Fibroblast of pulmonary artery (primary cell): ENCODE measurements at places on chromosomes 12 and 14.

DNA sequence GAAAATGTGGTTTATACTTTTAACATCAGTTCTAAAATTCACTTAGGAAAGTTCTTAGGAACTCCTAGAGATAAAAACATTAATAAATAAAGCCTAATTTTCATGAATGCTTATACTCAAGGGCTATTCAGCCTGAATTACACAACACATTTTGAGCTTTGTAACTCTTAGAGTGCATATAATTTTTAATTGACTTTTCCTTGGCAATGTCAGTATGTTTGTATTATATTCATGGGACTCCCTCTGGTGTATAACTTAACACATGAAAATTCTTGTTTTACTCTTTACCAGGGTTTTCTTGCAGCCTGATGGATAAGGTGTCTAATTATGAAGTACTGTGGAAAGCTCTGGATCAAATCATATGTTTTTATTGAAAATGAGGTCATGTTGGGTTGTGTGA lies 150.6 kb upstream of the HMGA2 start:
- peak; percentile 59 for DNase-seq

DNA sequence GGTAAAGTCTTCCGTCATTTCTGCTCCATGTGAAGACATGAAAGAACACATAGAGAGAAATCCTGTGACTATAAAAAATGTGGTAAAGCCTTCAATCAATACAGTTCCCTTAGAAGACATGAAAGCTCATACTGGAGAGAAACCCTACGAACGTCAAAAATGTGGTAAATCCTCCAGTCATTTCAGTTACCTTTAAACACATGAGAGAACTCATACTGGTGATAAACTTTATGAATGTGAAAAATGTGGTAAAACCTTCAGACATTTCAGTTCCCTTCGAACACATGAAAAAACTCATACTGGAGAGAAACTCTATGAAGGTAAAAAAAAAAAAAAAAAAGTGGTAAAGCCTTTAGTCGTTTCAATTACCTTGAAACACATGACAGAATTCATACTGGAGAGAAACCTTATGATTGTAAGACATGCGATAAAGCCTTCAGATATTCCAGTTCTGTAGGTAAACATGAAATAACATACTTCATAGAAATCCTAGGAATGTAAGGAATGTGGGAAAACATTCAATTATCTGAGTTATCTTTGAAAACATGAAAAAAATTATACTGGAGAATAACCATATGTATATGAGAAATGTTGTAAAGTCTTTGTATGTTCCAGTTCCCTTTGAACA lies 60.4 kb downstream of the MAP4K5 start:
- no peak for DNase-seq

DNA sequence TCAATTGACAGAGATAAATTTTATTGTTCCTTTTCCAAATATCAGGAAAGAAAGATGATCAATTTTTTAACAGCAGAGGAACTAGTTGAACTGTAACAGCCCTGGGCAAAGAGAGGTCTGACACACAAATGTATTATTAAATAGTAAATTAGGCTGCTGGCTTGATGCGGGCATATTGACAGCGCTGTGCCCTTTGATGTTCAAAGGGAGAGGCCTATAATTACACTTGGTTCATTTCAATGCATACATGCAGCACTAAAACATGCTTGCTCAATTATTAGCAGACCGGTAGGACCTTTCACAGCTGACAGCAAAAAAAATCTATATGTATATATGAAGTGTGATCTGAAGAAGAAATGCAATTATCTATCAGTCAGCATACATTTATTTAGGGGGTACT lies 219.8 kb downstream of the SLC2A13 start:
- no peak for DNase-seq

- no peak for DNase-seq
Measured at GRCh38 chr14:105447651-105448640, 26.7 kb upstream of the CRIP2 start.

DNA sequence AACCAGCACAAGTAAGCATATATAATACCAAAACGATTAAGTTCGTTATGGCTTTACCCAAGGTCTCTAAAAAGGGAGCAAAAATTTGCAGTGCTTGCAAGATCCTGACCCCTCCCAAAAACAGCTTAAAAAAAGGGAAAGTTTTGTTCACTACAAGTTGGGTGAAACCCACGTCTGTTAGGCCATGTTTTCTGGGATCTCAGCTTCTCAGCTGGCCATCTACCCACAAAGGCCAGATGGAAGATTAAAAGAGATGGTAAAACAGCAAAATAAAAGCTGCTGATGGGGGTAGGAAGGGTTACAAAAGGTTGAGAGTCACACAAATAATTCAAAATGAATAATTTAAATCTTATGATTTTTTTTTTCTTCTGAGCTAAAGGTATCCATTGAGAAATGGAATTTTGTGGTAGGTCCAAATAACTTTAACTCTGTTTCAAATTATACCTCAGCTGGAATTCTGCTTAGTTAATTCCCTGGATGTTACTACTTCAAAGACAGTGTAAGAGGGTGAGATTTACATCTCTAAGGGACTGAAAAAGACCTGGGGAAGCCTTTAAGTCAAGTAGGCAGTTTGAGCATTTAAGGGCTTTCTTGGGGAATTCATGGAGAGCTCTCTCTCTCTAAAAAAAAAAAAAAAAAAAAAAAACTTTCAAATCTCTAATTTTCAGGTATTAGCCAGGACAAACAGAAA lies 185.6 kb upstream of the NAV3 start:
- no peak for DNase-seq

DNA sequence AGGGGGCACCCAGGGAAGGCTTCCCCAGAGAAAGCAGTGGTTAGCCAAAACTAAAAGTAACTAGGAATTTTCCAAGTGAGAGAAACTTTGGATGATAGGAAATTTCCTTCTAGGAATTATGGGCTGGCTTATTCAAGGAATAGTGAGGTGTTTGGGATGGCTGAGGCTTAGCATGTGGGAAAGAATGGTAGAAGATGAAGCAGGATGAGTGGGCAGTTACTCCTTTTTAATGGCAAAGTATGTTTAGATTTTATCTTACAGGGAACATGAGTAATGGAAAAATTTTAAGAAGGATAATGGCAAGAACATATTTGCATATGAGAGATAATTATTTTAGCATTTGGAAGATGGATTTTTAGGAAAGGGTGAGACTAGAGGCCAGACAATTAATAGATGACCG lies 197.6 kb downstream of the SLC38A4 start:
- no peak for DNase-seq

GRCh38 chr14:76603713-76604112 lies 157.6 kb upstream of the VASH1 start:
- DNase-seq = no peak

- peak; percentile 64 for DNase-seq
Measured at GRCh38 chr12:64160021-64160710, 61.9 kb downstream of the KICS2 start.

DNA sequence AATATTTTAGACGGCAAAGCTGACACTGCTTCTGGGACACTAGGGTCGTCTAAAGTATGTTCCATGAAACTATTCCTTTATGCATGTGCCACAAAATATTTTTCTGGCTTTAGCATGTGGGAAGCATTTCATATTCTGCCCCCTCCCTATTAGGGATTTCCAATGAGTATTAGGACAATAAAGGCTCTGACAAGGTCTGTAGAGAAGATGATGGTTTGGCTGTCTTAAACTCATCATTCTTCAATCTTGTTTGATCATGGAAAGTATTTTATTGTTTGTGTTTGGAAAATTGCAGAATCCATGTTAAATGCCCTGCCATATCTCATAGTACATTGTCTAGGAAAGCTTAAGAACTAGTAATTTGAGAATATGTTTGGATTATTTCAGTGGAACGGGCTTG lies 22.8 kb downstream of the SERPINA1 start:
- no peak for DNase-seq

DNA sequence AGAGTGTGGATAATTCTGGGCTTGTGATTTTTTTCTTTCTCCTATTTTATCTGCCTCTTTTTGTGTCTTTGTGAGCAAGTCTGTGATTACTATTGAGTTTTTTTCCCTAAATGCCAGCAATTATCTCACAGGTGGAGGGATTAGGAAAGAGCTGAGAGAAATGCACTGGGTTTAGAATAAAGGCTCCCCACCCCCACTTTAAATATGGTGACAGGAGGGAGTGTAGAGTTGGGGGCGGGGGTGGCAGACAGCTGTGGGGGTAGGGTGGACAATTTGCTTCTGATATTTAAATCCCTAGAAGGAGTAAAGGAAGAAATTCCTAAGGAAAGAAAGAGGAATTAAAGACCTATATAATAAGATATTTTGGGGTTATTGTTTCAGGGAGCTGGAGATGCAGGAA lies 145.9 kb downstream of the NRXN3 start:
- no peak for DNase-seq

GRCh38 chr12:79895071-79895470 lies 39.8 kb downstream of the PPP1R12A start:
- no peak for DNase-seq

DNA sequence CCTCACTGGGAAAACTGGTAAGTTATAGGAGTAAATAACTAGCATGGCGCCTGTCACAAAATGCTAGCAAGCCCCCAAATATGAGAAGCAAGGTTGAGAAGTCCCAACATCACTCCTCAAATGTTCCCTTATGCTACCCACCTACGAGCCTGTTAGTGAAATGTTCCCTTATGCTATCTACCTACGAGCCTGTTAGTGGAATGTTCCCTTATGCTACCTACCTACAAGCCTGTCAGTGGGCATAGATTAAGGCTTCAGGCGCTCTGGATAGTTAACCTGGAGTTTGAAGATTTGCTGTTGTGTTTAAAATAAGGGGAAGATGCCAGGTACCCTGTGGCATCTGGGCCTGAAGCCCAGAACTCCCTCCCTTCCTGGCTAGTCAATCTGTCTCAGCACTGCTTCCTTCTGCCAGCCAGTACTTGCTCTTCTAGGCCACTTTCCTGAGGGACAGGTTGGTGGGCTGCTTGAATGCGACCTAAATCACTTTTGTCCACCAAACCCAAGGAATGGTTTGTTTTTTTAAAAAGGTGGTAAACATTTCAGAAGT lies 67.1 kb upstream of the SINHCAF start:
- no peak for DNase-seq

DNA sequence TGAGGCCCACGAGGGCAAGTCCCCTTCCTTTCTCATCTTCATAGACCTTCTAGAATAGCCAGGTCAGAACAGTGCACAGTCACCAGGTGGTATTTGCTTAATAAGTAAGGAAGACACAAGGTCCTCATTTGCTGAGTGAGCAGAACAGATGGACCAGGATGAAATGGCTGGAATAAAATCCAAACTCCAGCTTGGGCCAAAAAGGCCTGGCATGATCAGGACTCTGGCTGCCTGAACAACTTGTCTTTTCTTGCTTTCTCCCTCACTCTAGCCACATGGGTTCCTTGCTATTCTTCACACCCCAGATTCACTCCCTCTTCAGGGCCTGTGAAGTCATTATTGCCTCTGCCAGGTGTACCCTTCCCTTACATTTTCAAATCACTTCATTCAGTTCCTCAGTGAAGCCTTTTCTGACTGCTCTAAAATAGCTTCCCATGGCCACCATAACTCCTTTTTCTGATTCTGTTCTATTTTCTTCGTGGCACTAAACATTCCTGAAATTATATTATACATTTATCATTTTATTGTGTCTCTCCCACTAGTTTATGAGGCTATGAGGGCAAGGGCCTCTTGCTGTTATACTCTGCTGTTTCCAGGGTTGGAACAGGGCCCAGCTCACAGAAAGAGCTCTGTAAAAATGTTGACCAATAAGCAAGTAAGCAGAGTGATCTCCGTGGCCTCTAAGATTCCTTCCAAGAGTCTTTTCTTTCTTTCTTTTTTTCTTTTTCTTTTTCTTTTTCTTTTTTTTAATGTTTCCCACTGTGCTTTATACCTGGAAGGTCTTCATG lies 150.8 kb downstream of the TTC8 start:
- DNase-seq = no peak

DNA sequence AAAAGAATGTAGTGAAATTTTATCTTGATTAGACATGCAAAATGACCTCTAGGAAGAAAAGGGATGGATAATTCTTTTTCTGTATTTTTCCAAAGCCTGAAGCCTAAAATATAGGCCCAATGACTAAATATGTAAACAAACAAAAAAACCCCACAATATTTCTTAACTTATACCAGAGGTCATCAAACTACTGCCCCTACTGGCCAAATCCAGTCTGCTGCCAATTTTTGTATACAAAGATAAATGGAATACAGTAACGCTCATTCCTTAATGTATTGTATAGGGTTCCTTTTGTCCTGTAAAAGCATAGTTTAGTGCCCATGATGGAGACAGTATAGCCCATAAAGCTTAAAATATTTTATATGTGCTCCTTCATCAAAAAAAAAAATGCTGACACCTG lies 145.7 kb upstream of the ALG10 start:
- DNase-seq = no peak

- DNase-seq = no peak
Measured at GRCh38 chr14:53328841-53329240, 175.7 kb upstream of the DDHD1 start.

GRCh38 chr14:65346895-65347294 lies 65.6 kb upstream of the FUT8 start:
- no peak for DNase-seq

DNA sequence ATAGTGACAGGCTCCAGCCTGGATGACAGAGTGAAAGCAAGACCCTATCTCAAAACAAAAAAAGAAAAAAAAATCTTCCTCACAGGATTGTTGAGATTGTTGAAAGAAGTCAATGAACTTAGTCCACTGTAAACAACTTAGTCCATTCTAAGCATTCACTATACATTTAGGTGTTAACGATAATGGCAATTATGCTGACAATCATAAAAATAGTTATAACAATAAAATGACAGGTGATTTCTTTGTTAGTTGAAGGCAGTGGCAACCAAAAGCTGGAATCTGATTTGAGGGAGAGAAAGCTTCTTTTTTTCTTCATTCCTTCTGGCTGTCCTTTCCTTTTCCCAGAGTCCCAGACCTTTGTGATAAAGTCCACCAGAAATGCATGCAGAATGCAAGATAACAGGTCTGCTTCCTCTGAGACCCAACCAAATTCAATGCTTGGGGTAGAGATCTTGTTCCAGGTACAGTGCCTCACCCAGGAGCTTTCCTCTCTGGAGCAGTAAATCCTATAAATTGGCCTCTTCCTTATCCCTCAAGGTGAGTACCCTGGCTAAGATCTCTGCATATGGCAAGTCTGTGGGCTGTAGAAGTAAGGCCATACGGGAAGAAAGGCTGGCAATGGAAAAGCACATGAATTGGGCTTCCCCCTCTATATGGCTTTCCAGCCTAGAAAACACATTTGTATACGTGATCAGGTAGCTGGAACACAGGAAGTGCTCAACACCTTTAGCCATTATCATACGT lies 52.5 kb downstream of the PAX9 start:
- DNase-seq = no peak

- peak; percentile 10 for DNase-seq
Measured at GRCh38 chr14:34403646-34404045, 58.4 kb downstream of the SPTSSA start.

GRCh38 chr14:67569651-67570290 lies 30.3 kb downstream of the PIGH start:
- DNase-seq = no peak

GRCh38 chr12:49934505-49934904 lies 16.0 kb upstream of the AQP2 start:
- peak; percentile 24 for DNase-seq

- DNase-seq = no peak
Measured at GRCh38 chr12:56993346-56993745, 13.0 kb downstream of the ZBTB39 start.

- DNase-seq = no peak
Measured at GRCh38 chr14:81571437-81571836, 37.8 kb upstream of the SEL1L start.
